ENCODE measurements at places on chromosomes 11 and 22. TPM values are rescaled to one million over a fixed set of nuclear protein-coding genes. Genes with fewer than 3 reads are reported as not detected.

Gene ELF5
- 3.5 TPM for polyA plus RNA-seq

Gene NPAS4
- polyA plus RNA-seq = 0.08 TPM

Gene ALKBH3
- polyA plus RNA-seq = 19.6 TPM

Gene SCUBE2
- 31.7 TPM for polyA plus RNA-seq

Gene HYLS1
- 7.9 TPM for polyA plus RNA-seq

- peak; percentile 49 for DNase-seq
Measured at GRCh38 chr11:135027461-135027860, 615.4 kb upstream of the B3GAT1 start.

DNA sequence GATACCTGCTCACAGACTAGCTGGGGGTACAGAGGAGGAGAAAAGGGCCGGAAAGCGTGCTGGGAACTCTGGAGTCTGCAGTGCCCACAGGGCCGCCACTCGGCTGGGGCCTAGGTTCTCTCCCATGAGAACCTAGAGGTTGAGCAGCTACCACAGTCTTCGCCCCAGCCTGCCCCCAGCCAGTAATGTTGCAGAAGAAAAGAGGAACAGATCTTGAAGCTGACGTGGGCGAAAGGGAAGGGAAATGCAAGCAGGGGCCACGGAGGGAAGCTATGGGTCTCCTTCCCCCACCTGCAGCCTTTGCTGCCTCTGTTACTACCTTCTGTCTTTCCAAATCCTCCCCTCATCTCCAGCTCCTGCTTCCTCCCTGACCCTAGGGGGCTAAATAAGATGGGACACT is 28.8 kb upstream of the P2RY2 start:
- peak; percentile 33 for DNase-seq

- no peak for DNase-seq
Measured at GRCh38 chr11:83259559-83259958, 26.6 kb downstream of the CCDC90B start.

- no peak for DNase-seq
Measured at GRCh38 chr11:115501502-115501892, 2.7 kb downstream of the CADM1 start.

DNA sequence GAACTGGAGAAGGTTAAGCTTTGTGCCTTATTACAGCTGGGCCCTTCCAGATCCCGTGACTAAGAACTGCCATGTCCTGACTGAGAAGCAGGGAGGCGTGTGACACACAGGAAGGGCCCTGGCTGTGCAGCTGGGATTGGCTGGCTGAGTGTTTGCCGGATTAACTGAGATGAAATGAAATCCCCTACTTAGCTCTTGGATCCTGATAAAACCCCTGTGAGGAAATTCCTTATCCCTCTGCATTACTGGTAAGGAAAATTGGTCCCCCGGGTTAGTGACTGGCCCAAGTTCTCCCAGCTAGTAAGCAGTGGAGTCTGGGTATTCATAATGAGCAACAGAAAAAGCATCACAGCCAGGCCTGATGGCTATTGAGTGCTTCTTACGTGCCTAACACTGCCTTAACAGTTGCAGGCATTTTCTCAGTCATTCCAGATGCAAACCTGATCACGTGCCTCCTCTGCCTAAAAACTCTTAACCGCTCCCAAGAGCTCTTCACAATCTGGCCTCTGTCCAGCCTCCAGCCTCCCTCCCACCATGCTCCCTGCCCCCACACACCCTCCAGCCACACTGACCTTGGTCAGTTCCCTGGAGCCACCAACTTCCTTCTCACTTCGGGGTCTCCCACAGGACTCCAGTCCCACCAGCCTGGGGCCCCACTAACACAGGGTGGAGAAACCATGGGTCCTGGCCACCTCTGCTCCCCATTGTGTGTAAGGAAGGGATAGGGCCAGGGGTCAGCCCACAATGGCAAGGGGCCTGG is 37.8 kb downstream of the ARRB1 start:
- DNase-seq = peak; percentile 45

- no peak for DNase-seq
Measured at GRCh38 chr22:43310311-43310710, 32.9 kb downstream of the SCUBE1 start.

GRCh38 chr11:118933486-118933885 is 7.8 kb upstream of the BCL9L start:
- no peak for DNase-seq

GRCh38 chr11:64916040-64916774 is 802 bp downstream of the ATG2A start:
- no peak for DNase-seq

- DNase-seq = no peak
Measured at GRCh38 chr11:128195756-128196155, 391.6 kb downstream of the ETS1 start.

GRCh38 chr11:123510579-123510905 is 80.5 kb downstream of the GRAMD1B start:
- no peak for DNase-seq

DNA sequence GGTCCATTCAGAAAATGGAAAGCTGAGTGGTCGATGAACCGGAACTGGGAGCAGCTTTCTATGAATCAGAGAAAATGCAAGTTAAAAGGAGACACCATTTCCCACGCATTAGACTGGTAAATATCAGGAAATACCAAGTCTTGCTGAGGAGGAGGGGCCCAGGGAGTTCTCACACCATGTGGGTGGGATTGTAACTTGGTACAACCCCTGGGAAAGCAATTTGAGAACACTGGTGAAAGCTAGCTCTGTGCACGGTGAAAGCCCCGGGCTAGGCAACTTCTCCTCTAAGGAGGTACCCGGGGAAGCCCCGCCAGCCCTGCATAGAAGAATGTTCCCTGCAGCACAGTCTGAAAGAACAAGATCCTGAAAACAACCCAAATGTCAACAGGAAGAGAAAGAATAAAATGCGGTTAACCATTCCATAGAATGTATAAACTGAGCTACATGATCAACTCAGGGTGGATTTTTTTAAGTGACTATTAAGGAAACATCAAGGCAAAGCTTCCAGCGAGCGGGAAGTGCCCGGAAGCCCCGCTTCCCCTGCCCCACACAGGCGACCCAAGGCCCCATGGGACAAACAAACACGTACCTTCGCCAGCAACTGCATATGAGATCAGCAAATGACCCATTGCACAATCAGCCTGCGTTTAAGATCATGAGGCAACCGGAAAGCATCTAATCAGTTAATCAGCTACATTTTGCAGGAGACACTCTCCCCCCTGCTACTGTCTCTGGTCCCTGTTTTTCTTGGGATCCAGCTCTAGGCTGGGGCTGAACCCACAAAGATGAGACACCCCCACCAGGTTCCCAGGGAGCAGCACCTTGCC is 11.3 kb downstream of the SHANK2 start:
- DNase-seq = peak; percentile 48

DNA sequence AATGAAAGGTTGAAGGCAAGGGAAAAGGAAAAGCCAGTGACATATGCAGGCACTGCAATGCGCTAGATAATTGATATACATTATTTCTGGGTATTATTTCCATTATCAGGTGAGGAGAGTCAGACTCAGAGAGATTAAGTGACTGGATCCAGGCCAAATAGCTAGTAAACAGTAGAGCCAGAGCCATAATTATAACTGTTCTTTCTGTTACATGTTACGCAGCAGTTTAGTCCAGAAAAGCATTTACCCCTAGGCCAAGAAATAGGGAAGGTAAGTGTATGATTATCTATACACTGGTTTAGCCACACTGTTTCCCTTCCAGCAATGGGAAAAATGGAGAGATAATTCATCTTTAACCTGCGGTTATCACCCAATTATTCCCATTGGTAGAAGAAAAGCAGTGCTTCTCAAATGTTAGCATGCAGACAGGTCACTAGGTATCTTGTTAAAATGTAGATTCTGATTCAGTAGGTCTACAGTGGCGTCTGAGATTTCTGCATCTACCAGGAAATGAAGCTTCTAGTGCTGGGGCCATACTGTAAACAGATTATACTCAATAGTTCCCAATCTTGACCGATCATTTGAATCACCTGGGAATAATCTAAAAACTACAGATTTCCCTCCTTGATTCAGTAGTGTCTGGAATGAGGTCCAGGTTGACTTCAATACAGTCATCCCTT is 69.4 kb downstream of the RBFOX2 start:
- no peak for DNase-seq
